ENCODE measurements at places on chromosomes 2 and 18.

- DNase-seq: no peak
Observed at GRCh38 chr2:166485558-166486178, 8.4 kb downstream of the SCN7A start.

GRCh38 chr18:6001867-6002266, 106.5 kb upstream of the TMEM200C start:
- DNase-seq: no peak

DNA sequence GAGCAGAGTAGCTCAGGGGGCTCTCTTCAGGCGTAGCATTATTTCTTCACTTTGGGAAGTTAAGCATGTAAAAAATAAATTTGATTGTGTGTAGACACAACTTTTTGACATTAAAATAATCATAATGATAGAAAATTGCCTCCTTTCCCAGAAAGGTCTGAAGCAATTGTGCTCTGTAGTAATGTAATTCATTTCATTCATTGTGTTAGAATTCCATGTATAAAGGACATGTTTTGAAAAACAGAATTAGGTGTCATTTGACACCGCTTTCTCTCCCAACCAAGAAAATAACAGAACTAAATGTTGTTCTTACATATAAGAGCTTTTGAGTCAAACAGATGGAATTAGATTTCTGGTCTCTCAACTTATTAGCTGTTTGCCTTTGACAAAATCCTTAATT, 1064.2 kb upstream of the FAM98A start:
- DNase-seq: no peak

- no peak for DNase-seq
Observed at GRCh38 chr2:27795868-27796277, 24.4 kb downstream of the MRPL33 start.

GRCh38 chr2:109663721-109664120, 49.6 kb downstream of the SOWAHC start:
- no peak for DNase-seq

GRCh38 chr18:74963820-74964446, 245.0 kb downstream of the PTGR3 start:
- peak; percentile 26 for DNase-seq

- no peak for DNase-seq
Observed at GRCh38 chr2:142822190-142822589, 55.3 kb upstream of the KYNU start.

- DNase-seq: peak; percentile 38
Observed at GRCh38 chr18:25310045-25310444, 41.9 kb downstream of the ZNF521 start.

- DNase-seq: no peak
Observed at GRCh38 chr2:14064346-14064745, 568.2 kb upstream of the LRATD1 start.

- DNase-seq: peak; percentile 27
Observed at GRCh38 chr18:23938043-23938756, 76.4 kb upstream of the TTC39C start.

- no peak for DNase-seq
Observed at GRCh38 chr2:8877894-8878293, 40.5 kb upstream of the KIDINS220 start.

GRCh38 chr2:187875261-187876141, 321.3 kb upstream of the TFPI start:
- no peak for DNase-seq

GRCh38 chr18:43192408-43192807, 76.9 kb upstream of the RIT2 start:
- no peak for DNase-seq

DNA sequence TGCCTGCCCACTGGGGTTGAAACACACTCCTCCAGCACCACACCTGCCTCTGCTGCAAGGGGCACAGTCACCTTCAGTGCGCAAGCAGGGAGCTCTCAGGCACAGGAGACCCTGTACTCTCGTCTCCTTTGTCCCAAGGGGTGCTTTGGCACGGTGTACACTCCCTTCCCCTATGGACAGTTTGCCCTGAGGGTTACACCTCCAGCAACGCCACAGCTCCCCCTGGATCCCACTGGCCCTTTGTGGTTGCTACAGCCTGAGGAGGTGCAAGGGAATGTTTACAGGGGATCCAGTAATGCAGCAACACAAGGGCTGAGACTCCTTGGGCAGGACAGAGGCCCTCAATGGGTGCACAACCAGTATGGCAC, 45.2 kb upstream of the FAM117B start:
- DNase-seq: no peak
